ENCODE measurements at places on chromosomes 6 and 20.

- no peak for DNase-seq
These were observed 142.5 kb upstream of the RUNX2 start for GRCh38 chr6:45185403-45186251.

DNA sequence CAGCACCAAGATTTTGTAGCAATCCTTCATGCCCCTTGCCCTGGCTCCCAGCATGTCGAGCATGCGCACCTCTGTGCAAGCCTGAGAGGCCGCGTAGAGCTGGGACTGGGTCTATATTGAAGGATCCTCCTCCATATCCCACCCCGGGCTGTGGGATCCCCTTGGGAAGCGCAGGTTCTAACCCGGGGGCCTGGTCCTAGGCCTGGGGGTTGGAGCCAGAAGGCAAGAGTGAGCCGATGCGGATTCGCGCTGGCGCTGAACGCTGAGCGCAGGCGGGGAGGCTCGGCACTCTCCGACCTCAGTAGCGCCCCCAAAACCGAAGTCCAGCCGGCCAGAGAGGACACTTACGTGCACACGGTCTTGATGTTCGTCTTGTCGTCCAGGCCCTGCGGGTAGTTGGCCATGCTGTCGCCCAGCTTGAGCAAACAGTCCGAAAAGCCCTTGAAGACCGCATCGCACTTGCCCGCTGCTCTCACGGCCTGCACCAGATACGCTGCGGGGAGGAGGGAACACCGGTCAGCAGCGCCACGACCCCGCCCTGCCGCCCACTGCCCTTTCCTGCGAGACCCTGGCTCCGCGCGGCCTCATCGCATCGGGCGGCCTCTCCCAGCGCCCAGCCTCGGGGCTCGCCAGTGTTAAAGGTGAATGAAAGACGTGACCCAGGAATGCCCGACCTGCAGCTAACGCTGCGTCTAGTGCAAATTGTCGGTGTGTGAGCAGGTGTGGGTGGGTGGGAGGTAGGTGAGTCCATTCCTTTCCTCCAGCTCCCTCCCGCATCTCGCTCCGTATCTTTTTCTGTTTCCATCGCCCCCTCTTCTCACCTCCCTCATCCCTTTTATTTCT, 4.5 kb downstream of the NRN1 start:
- no peak for DNase-seq

DNA sequence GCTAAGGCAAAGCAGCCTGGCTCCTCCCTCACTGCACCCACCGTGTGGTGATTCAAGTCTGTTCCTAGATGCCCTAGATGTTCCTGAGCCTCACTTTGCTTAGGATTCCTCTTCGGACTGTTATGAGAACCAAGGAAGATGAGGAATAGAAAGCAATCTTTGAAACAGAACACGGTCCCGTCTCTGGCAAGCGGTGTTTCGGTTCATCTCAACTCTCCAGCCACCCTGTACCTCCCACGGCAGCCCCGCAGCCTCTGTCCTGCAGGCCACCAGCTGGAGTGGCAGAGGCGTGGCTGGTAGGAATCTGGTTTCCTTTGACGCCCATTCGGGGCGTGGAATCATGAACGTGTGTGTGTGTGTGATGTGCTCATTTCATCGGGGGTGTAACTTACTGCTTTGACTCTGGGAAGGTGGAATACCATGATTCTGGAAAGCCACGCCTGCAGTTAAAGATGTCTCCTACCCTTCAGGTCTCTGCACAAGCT, 21.3 kb downstream of the PDE10A start:
- DNase-seq = no peak

GRCh38 chr6:33088931-33089620, 13.3 kb downstream of the HLA-DPB1 start:
- no peak for DNase-seq

DNA sequence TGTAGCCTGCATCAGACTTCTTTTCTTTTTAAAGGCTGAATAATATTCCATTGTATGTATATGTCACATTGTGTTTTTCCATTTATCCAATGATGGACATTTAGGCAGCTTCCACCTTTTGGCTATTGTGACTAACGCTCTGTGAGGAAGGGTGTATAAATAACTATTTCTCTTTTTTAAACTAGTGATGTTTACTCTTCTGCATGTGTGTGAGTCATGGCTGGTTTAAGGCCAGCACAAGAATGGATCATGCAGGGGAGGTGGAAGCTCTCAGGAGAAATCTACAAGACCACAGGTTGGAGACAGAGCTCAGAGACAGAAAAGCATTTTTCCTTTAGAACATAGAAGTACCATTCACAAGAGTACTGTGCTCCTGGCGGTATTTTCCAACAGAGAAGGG, 307.2 kb downstream of the SOX4 start:
- DNase-seq = no peak

- DNase-seq = no peak
These were observed 46.6 kb upstream of the PKHD1 start for GRCh38 chr6:52134011-52134410.

GRCh38 chr20:6395695-6396094, 272.9 kb upstream of the FERMT1 start:
- DNase-seq = no peak

DNA sequence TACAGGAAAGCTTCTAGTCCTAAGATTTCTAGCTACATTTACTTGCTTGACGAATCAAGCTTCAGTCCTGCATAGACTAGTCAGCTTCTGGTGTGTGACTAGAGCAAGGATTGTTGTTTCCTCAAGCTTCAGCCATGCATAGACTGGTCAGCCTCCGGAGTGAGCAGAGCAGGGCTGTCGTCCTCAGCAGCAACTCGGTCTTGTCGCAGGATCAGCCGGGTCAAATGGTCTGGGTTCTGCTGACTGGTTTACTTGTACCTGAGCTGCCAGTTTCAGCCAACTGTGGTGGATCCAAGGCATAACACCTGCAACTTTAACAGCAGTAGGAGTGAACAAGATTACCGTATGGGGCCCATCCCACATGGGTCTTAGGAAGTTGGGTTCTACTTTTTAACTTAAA, 10.8 kb upstream of the GMPR start:
- no peak for DNase-seq

- DNase-seq = no peak
These were observed 84.7 kb downstream of the UST start for GRCh38 chr6:148831531-148831930.

- no peak for DNase-seq
These were observed 779 bp downstream of the HEBP2 start for GRCh38 chr6:138404666-138405337.

GRCh38 chr20:19626896-19627295, 131.2 kb upstream of the RIN2 start:
- no peak for DNase-seq

GRCh38 chr6:40315060-40315459, 272.1 kb downstream of the LRFN2 start:
- no peak for DNase-seq

GRCh38 chr6:97049253-97050011, 124.9 kb downstream of the KLHL32 start:
- no peak for DNase-seq

DNA sequence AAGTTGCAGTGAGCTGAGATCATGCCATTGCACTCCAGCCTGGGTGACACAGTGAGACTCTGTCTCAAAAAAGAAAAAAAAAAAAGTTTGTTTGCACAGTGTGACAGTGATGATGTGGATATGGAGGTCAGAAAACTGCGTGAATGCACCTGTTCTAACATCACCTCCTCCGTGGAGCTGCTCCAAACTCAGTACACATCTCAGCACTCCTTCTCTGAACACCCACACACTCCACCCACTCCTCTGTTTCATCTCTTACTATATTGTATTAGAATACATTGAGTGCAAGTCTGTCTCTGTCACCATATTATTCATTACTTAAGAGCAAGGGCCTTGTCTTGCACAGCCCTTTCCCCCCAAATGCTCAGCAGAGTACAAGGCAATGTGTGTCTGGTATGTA, 51.5 kb upstream of the ENPP4 start:
- DNase-seq = no peak
